ENCODE measurements at places on chromosomes 4 and X. TPM values are rescaled to one million over a fixed set of nuclear protein-coding genes. Genes with fewer than 3 reads are reported as not detected.

The GAGE13 gene
- not detected for total RNA-seq

- DNase-seq, result no peak
These were observed 427.2 kb downstream of the FAT4 start for GRCh38 chr4:125741825-125742452.

DNA sequence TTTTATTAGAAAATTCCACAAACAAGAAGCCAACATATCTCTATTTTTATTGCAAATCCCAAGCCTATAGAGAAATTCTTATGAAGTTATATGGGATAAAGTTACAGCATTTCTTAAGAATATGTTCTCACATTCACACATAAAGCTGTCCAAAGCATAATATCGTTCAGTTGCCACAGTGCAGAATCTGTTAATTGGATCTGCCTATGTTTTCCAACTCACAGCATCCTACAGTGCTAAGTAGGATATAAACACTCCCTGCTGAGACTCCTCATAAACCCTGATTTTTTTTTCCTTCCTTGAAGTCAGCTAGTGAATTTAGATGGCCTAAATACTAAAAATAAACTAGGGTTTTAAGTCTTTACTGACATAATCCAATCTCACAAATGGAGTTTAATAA lies 307.9 kb downstream of the PDGFC start:
- no peak for DNase-seq

- DNase-seq, result no peak
These were observed 363.2 kb downstream of the IL15 start for GRCh38 chr4:141999446-142000143.

DNA sequence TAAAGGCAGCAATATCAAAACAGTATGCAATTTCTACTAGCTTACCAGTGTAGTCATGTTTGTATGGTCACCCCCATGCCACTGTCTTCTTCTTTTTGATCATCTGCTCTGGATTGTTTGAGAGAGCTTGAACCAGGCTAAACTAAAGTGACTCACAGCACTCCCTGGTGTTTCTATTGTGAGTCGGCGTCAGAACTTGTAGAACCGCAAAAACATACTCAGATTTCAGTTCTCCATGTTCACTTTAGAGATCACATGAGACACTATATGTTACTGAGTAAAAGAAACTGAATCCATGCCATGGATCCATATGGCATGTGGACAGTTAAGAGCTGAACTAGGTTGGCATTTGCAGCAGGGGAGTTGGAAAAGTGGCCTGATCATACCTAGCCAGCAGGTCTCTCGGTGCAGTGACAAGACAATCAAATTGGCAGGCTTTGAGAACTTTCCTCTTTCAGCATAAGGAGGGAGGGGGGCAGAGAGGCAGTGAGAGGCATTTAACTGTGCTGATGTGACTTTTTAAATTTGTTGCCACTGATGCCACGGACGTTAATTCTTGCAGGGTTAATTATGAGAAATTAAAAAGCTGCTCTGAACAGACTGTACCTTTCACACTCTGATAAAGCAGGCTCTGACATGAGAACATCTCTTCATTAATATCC lies 88.4 kb downstream of the AFF2 start:
- DNase-seq, result no peak

The LINC00632 gene
- 1.3 TPM for total RNA-seq

The RRH gene
- total RNA-seq, result not detected

DNA sequence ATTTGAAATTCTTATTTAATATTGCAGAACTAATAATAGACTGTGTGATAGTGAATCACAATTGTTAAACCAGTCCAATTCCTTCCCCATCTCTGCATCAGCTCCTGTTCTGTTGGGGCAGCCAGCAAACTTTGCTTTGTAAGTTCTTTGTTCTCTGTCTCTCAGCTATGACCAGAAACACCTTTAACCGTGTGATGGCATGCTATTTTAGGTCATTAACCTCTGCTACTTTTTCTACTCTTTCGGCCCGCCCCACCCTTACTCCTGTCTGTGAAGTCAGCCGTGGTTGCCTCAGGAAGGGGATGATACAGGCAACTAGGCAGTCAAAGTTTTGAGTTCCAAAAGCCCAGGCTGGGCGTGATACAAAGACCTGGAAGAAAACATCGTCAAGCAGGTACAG lies 51.3 kb upstream of the EGFL6 start:
- DNase-seq, result no peak

The FGFR3 gene
- total RNA-seq, result not detected

The CSN1S1 gene
- not detected for total RNA-seq

The ZNF157 gene
- 0.75 TPM for total RNA-seq

GRCh38 chr4:2356123-2357069 lies 62.0 kb downstream of the ZFYVE28 start:
- no peak for DNase-seq

- no peak for DNase-seq
These were observed 436.0 kb downstream of the CENPC start for GRCh38 chr4:67109276-67109675.

GRCh38 chr4:84362896-84363655 lies 136.0 kb downstream of the NKX6-1 start:
- DNase-seq, result no peak
